Tibial nerve (tissue), 4 donors: ENCODE measurements at places on chromosomes 16 and 17. TPM values are rescaled to one million over a fixed set of nuclear protein-coding genes. Genes with fewer than 3 reads are reported as not detected.

Gene PHKB
- total RNA-seq = 80.4 TPM

Gene TIMP2
- 187 TPM for total RNA-seq

GRCh38 chr16:58518980-58519368, 3.7 kb downstream of the SETD6 start:
- no peaks in the 10 kb centered on the region for H3K27me3 ChIP-seq
- no peak overlapping the region for H3K27ac ChIP-seq
- H3K36me3 ChIP-seq = peaks cover 65% of the 10 kb centered on the region
- no peak overlapping the region for H3K4me3 ChIP-seq
- no peak for DNase-seq
- peaks cover 20% of the 10 kb centered on the region for H3K4me1 ChIP-seq

DNA sequence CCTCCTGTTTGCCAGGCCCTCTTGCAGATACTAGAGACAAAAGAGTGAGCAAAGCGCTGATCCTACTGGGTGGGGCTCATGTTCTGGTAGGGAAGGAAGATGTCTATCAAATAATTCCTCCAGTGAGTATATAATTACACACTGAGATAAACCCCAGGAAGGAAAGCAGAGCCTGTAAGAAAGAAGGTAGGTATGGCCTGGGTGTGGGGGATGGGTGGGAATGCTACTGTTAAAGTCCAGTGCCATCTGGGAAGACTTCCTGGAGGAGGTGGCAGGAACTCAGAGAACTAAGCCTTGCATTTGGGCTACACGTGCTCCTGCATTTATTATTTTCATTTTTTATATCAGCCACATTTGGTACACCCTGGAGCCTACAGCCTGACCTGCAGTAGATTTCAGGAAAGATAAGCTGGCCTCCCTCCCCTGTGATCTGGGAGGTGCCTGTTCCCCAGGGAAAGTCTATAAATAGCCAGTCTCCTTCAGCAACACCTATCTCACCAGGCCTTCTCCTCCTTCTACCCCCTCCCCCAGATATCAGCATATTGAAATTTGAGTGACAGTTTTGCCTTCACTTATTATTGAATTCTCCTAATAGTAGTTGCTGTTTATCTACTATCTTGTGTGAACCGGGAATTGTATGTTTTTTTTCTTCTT, 11.5 kb downstream of the ATP2C2 start:
- peak overlapping the region; percentile 58 for H3K27ac ChIP-seq
- H3K36me3 ChIP-seq = no peaks in the 10 kb centered on the region
- no peaks in the 10 kb centered on the region for H3K4me1 ChIP-seq
- no peak for DNase-seq

GRCh38 chr17:74042744-74043486, 160.6 kb upstream of the RPL38 start:
- no peak overlapping the region for H3K27ac ChIP-seq
- no peaks in the 10 kb centered on the region for H3K27me3 ChIP-seq
- no peaks in the 10 kb centered on the region for H3K4me1 ChIP-seq
- DNase-seq = peak; percentile 13

GRCh38 chr17:57130708-57131461, 45.8 kb downstream of the AKAP1 start:
- H3K4me1 ChIP-seq = no peaks in the 10 kb centered on the region
- no peak overlapping the region for H3K27ac ChIP-seq
- no peaks in the 10 kb centered on the region for H3K36me3 ChIP-seq
- peak; percentile 98 for DNase-seq
- H3K4me3 ChIP-seq = no peak overlapping the region

- H3K27ac ChIP-seq = no peak overlapping the region
- H3K4me3 ChIP-seq = no peak overlapping the region
- no peaks in the 10 kb centered on the region for H3K4me1 ChIP-seq
- no peaks in the 10 kb centered on the region for H3K27me3 ChIP-seq
- no peak for DNase-seq
These were observed 56.7 kb upstream of the NOG start for GRCh38 chr17:56536766-56537165.
